ENCODE measurements at places on chromosomes 12 and 14.

- no peak for DNase-seq
These were observed 41.1 kb downstream of the BBS10 start for GRCh38 chr12:76307083-76307482.

GRCh38 chr14:63638493-63638892 lies 3.2 kb downstream of the WDR89 start:
- DNase-seq = no peak

DNA sequence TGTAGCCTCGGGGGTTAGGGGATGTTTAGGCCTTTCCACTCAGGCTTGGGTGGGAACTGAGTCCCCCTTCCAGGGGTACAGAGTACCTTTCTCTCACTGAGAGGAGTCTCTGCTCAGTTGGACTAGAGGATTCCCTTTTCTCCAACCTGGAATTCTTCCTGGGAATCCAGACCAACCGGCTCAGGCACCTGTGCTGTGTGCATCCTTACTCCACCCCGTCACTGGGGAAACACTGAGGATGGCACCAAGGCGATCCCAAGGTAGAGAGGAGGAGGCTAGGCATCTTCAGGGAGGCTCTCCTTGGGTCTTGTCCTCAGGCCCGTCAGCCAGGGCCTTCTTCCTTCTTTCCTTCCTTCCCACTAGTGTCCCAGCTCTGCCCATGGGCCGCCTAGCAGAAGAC lies 871 bp upstream of the TGM1 start:
- no peak for DNase-seq

DNA sequence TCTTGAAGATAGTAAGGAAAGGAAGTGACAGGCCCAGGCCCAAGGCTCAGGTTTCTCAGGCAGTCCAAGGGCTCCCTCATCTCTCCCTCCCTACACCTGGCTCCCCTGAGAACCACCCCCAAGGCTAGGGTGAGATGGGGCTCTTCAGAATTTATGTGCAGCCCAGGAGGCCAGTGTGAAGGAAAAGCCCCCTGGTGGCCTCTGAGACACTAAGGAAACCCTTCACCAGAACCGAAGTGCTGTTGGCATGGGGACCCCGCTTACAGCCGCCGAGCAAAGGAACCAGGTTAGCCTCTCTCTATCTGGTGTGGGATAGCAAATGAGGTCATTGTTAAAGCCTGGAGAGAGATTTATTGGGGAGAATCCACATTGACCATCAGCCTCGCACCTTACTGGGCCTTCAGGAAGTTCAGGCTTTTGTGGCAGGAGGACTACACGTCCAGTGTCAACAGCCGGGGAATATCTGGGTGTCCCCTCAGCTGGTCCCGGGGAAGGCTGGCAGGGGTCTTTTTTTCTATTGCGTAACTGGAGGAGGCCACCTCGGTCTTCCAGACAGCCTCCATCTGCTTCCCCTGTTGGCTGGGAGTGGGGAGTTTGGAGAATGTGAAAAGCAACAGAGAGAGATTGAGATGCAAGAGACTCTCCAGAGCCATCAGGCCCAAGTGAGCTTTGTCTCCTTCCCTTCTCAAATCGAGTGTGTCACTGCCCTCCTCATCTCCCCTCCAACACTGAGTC lies 18.1 kb downstream of the FAM186B start:
- DNase-seq = no peak

DNA sequence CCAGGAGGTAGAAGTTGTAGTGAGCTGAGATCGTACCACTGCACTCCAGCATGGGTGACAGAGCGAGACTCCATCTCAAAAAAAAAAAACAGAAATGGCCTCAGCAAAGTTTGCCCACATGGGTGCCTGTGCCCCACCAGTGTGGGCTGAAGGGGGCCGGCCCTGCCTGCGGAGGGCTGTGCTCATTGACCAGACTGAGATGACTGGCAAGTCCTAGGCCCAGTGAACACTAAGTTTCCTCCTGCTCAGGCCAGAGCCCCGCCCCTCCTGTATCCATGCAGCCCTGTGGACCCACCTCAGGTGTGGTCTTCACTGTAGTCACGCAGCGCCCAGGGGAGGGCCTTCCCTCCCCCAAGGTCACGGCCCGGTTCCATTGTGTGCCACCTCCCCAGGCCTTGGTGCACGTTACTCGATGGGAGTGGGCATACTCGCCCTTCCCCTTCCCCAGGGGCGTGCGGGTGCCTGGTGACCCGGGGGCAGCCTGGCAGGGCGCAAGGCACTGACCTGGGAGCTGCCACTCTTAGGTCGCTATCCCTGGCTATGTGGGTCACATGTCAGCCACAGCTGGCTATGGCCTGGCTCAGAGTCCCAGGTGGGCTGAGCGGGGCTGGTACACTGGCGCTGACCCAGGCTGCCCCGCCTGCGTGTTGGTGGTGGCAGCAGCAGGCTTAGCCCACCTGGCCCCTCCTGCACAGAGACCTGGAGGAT lies 16.1 kb downstream of the INF2 start:
- no peak for DNase-seq

- no peak for DNase-seq
These were observed 373.5 kb downstream of the RPS29 start for GRCh38 chr14:49212721-49213120.
